Sigmoid colon (tissue), 7 donors: ENCODE measurements at places on chromosomes 11 and 22.

DNA sequence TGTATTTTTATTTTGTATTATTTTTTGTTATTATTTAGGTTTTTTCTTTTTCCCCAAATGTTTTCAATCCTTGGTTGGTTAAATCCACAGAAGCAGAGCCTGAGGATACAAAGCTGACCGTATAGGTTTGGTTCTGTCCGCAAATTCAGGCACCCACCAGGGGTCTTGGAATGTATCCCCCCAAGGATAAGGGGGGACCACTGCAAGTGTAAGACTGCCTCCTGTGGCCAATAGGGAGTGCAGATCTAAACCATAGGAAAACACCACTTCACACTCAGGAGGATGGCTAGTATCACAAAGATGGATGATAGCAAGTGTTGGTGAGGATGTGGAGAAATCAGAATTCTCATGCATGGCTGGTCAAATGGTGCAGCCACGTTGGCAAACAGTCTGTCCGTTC is 20.0 kb downstream of the CPT1A start:
- DNase-seq = no peak

DNA sequence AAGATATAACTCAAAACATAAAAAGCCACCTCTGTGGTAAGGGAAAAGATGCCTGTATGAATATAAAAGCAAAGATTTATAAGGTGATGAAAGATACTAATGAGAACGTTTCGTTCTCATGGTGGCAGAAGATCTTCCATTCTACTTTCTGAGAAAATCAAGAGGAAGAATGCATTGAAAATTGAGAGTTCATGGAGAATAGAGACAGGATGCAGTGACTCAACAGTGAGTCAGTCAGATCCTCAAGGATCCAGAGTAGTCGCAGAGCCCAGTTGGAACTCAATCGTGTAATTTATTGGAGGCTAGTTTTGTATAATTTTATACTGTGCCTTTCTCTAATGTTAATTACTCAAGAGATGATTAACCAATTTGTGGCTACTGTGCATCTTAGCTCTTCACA is 73.3 kb downstream of the ENTHD1 start:
- no peak for DNase-seq

DNA sequence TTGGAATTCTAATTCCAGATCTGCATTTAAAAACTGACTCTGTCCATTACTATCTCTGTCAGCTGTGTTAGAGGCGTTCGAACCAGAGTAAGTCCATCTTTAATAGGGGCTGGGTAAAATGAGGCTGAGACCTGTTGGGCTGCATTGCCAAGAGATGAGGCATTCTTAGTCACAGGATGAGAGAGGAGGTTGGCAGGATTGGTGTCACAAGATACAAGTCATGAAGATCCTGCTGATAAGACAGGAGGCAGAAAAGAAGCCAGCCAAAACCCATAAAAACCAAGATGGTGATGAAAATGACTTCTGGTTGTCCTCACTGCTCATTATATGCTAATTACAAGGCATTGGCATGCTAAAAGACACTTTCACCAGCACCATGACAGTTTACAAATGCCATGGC is 356.3 kb upstream of the ISX start:
- no peak for DNase-seq

GRCh38 chr11:75577207-75577606 is 15.2 kb downstream of the SERPINH1 start:
- DNase-seq = no peak

DNA sequence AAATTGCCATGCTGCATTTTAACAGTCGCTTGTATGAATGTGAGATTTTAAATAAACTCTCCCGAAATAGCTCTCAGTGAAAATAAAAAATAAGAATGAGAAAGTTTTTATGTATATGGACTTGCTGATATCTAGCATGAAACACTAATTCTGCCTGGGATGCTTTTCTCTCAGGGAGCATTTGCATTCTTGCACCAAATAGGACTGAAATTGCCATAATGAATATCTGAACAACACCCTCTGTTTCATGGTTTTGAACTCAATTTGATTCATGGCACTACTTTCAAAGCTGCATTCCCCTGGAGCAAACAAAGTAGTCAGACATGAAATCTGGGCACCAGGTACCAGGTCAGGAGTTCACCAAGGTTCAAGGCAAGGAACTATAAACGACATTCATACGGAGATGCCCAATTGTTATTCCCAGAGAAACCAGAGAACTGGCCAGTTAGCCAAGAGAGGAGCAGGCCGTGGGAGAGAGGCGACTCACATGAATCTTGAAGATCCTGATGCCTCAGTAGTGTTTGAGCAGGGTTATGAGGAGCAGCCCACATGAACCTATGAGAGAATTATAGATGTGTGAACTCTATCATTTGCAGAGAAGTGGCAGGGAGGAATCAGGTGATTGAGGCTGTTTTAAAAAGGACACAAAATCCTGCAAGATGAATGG is 270.6 kb upstream of the ZC3H12C start:
- DNase-seq = no peak
